Activated CD4-positive, alpha-beta memory T cell treated with anti-CD3 and anti-CD28 coated beads for 36 hours (primary cell): ENCODE measurements at places on chromosomes 2 and 18. TPM values are rescaled to one million over a fixed set of nuclear protein-coding genes. Genes with fewer than 3 reads are reported as not detected.

The APCDD1 gene
- not detected for total RNA-seq

The CRIM1 gene
- 5.5 TPM for total RNA-seq

The GBX2 gene
- not detected for total RNA-seq

The DPP4 gene
- total RNA-seq = 29.9 TPM

DNA sequence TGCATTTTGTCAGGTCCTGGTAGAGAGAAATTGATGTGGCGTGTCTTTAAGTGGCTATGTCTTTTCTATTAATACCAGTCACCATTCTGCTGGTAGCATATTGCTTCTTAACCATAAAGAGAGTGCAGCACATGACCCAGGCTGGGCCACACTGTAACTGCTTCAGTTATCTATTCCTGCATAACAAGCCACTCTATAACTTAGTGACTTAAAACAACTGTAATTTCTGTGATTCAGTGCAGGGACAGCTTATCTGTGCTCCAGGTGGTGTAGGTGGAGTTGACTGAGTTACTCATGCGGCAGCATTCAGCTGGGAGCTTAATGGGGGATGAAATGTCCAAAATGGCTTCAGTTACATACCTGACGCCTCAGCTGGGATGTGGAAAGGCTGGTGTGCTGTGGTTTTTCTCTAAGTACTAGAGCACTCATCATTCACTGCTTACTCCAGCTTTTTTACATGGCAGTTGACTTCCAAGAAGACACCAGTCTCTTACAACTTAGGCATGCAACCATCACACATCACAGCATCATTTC, 742.4 kb downstream of the SATB2 start:
- DNase-seq = no peak

- DNase-seq = no peak
Observed at GRCh38 chr2:241189856-241190201, 1.4 kb downstream of the ANO7 start.

GRCh38 chr2:18047213-18047611, 168.7 kb downstream of the KCNS3 start:
- no peak for DNase-seq

GRCh38 chr18:42719221-42719620, 396.3 kb downstream of the RIT2 start:
- no peak for DNase-seq

DNA sequence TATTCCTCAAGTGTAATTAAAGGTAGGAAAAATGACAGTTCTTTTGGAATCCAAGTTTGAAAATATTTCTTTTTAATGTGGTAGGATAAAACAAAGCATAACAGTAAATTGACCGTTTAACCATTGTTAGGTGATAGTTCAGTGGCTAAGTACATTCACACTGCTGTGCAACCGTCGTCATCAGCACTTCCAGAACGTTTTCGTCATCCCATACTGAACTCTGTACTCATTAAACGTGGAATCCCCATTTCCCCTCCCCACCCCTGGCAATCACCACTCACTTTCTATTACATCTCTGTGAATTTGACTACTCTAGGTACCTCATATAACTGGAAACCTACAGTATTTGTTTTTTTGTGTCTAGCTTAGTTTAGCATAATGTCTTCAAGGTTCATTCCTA, 32.9 kb upstream of the FZD5 start:
- DNase-seq = no peak

- DNase-seq = peak; percentile 58
Observed at GRCh38 chr2:8677646-8678592, 3.9 kb upstream of the ID2 start.

DNA sequence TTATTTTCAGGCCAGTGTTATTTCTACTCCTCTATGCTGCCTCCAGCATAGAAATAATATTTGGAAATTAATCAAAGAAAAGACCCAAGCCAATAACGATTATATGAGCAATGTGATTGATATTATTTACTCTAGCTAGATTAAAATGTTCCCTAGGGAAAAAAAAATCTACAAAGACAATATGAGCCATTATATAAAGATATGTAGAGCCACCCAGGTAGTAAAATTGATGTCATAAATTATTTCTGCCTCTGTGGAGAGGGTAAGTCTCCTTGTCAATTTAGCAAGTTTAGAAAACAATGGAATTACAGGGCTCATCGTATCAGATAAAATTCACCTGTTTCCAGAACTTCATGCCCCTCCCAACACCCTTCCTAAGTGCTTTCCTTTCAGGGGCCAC, 202.9 kb downstream of the RDH14 start:
- no peak for DNase-seq

GRCh38 chr2:14951569-14952285, 319.2 kb downstream of the LRATD1 start:
- no peak for DNase-seq
